NCI-H2171 treated with DMSO at 0.1 percent for 48 hours (cell line): ENCODE measurements at places on chromosomes 2 and 18.
A peak's percentile ranks its signal among the peaks of the same experiment; 100 is the strongest.

DNA sequence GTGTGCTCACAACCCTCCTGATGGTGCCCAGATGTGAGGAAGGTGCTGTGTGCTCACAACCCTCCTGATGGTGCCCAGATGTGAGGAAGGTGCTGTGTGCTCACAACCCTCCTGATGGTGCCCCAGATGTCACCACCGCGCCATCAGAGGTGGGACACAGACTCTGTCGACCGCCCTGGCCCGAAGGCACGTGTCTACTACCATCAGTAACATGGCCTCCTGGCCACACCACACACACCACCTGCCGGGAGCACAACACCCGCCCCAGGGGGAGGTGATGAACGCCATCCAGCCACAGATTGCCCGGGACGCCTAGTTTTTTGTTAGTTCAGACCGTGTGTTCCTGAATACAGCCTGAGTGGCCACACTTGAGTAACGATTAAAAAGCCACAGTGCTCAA is 24.5 kb downstream of the HDAC4 start:
- DNase-seq, result no peak

GRCh38 chr2:149075853-149076252 is 37.4 kb downstream of the LYPD6B start:
- no peak for DNase-seq

GRCh38 chr2:5203134-5203755 is 488.9 kb upstream of the SOX11 start:
- peak; percentile 32 for DNase-seq

GRCh38 chr18:58542426-58543159 is 86.3 kb downstream of the ALPK2 start:
- DNase-seq, result no peak

DNA sequence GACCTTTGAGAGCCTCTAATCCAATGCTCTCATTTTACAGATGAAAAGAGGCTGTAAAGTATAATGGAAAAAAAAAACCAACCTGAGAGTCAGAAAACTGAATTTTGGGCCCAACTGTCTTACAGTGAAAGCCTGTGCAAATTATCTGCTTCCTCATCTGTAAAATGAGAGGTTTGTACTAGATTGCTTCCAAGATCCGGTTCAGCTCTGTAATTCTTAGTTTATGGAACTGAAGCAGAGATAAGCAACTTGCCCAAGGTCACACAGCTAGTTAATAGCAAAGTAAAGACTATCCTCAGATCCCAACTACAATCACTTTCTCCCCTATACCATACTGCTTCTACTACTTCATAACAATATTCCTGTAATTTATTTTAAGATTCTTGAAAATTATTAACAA is 6.3 kb downstream of the TLK1 start:
- DNase-seq, result no peak
